NCI-H748 treated with DMSO at 0.1 percent for 48 hours (cell line): ENCODE measurements at places on chromosomes 6 and 20.
A peak's percentile ranks its signal among the peaks of the same experiment; 100 is the strongest.

DNA sequence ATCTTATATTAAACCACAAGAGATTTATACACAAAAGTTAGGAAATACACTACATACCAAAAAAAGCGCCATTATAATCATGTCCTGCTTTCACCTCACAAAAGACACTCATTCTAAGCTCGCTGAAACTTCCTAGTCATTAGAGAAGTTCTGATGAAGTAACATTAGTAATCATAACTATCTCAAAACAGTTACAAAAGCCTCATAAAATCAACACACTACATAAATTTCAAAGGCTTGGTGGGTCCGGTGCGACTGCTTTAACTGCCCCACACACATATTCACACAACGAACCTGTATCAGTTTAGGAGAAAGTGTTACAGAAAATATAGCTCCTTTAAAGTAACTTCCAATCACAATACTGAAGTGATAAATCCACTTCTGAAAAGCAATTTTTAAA lies 1.9 kb downstream of the PHIP start:
- peak; percentile 10 for DNase-seq

DNA sequence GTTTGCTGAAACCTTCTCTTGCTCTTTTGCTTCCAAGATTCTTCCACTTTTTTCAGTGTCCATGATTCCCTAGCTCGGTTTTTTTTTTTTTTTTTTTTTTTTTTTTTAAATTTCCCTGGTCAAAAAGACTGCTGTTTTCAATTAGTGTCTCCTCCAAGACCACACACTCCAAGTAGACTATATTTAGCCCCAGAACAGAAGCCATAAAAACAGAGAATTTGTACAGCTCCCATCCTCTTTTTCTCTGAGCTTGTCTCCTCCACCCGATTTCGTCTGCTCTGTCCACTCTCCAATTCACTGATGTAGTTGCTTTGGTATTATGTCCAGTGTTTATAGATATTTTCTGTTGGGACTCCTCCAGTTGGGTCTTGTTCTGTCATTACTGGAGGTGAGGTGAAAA lies 37.6 kb downstream of the RSPH3 start:
- no peak for DNase-seq

DNA sequence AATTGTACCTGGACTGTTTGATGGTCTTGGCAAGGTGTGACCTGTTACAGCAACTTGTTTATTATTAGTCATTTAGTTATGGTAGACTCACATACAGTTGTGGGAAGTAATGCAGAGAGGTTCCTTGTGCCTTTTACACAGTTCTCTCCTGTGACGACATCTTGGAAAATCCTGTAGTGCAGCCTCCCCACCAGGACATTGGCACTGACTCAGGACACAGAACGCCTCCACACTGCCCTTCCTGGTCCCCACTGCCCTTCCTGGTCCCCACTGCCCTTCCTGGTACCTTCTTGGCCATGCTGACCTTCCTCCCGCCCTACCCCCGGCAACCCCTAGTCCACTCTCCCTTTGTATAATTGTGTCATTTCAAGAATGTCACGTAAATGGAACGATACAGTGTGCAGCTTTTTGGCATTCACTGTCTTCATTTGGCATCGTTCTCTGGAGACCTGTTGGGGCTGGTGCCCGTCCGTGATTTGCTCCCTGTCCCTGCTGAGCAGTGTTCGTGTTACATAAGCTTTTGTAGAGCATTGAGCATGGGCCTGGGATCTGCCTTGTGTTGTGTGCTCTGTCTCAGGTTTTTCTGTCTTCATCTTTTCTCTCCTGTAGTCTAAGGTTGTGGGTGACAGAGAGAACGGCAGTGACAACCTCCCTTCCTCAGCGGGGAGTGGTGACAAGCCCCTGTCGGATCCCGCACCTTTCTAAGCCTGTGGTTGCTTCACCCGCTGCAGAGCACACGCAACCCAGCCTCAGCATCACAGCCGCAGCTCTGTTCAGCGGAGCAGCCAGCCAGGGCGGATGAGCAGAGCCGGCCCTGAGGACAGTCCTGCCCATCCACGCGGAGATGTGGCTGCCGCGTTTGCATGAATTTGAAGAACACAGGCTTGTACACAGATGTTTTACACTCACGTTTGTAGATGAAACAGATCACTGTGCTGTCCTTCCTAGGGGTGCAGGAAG lies 5.4 kb upstream of the DNAJC5 start:
- no peak for DNase-seq

- DNase-seq, result no peak
Measured at GRCh38 chr6:119894811-119895210, 545.2 kb upstream of the MAN1A1 start.

DNA sequence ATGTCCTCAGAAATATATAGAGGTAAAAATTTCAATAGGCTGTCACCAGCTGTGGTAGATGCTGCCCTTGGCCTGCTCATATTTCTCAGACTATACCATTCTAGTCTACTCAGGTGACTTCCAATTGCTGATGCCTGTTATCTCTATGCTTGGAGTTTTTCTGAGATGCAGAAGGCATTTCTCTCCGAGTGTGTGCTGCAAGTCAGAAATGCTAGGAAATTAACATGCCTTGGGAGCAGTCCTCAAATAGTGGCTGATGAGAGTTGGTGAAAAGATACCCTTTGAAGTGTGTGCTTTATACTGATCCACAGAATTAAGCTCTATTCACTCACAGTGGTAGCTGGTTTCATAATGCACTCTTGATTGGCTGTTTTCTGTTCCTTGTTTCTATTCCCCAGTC lies 43.2 kb upstream of the PKIB start:
- DNase-seq, result no peak
